Activated naive CD8-positive, alpha-beta T cell treated with anti-CD3 and anti-CD28 coated beads, Interleukin-2, amount 10 ng/mL, durations not matched to agents 7 days and 5 days (primary cell): ENCODE measurements at places on chromosomes 2 and 18.

GRCh38 chr2:11004199-11004598 is 92.5 kb downstream of the KCNF1 start:
- no peak for DNase-seq

- DNase-seq, result no peak
Observed at GRCh38 chr2:182682210-182682609, 33.8 kb upstream of the DNAJC10 start.

- no peak for DNase-seq
Observed at GRCh38 chr2:218894151-218894879, 13.7 kb downstream of the WNT10A start.

- no peak for DNase-seq
Observed at GRCh38 chr2:63977904-63978303, 41.3 kb downstream of the VPS54 start.
